ENCODE measurements at places on chromosomes 2 and 18.

DNA sequence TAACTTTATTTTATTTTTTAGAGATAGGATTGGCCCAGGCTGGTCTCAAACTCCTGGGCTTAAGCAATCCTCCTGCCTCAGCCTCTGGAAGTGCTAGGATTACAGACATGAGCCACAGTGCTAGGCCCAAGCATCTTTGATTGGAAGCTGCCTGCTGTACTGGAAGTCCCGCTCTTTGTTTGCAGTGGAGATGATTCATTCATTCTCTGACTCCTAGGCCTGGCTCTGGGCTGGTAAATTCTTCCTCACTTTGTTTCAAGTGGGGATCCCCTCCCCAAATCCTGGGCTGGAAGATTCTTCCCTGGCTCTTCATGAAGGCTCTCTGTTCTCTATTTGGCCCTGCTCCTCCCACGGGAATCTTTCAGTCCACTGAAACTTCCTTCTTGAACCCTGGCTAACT lies 81.9 kb downstream of the NEURL3 start:
- no peak for DNase-seq

- no peak for DNase-seq
These were observed 98.2 kb downstream of the ZBTB7C start for GRCh38 chr18:48310999-48311398.

- no peak for DNase-seq
These were observed 38.4 kb downstream of the ADCY3 start for GRCh38 chr2:24881623-24882022.

DNA sequence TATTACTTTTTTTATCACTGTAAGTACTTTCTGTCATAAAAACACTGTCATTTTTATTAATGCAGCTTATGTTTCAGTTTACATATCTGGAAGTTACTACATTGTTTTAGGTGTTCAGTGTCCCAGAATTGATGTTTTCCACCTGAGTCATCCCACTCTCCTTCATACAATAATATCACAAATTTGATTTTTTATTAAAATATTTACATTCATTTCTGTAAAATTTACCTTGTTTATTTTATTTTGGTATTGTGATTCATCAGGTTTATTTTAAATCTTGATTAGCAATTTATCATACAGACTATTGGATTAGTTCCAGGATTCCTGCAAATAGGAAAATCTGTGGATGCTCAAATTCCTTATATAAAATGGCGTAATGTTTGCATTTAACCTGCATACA lies 1662.9 kb downstream of the SUCLG1 start:
- DNase-seq: peak; percentile 10

- no peak for DNase-seq
These were observed 286.4 kb downstream of the CDH19 start for GRCh38 chr18:66317243-66318090.

DNA sequence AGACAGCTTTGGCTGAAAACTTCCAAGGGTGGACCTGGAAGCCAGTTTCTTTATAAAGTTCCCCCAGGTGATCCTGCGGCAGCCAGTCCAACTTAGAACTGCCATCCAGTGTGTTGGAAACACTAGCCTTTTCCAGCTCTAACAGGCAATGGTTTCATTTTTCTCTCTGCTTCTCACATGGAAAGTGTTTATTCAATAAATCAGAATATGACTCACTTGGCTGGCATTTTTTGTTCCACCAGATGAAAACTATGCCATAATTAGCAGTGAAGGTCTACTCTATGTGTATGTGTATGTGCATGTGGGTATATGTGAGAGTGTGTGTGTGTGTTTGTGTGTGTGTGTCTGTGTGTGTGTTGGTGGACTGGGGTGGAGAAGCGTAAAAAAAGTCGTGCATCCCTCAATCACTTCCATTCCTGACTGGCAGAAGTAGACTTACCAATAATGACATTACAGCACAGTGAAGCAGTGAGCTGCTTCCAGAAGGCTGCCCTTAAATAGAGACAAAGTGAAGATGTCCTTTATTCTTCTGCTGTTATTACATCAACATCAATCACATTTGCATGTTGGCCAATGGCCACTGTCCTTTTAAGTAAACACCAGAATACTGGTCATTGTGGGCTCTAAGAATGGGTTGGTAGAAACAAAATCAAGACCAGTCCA lies 90.9 kb upstream of the SETBP1 start:
- peak; percentile 74 for DNase-seq

DNA sequence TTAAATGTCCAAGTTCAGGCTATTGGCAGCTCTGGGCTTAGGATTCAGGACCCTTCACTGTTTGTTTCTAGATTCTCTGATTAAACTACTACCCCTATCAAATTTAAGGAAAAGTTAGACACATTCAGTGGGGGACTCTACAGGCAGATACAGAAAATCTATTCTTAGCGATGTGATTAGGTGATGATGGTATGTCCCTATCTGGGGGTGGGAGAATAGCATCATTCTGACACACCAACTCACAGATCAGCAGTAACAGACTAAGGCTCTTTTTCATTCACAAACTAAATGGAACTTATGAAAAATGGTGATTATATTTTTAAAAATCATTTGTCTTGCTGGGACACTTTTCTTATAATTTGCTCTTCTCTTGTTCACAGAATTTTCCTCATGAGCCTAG lies 232.9 kb upstream of the CDH2 start:
- no peak for DNase-seq

- no peak for DNase-seq
These were observed 57.3 kb upstream of the ALPP start for GRCh38 chr2:232321156-232321816.

- peak; percentile 79 for DNase-seq
These were observed at the start of gene C2orf68 for GRCh38 chr2:85611705-85612587. C2orf68 (minus strand) TSS chr2:85612066; CDS start chr2:85611984, 82 bp downstream.

DNA sequence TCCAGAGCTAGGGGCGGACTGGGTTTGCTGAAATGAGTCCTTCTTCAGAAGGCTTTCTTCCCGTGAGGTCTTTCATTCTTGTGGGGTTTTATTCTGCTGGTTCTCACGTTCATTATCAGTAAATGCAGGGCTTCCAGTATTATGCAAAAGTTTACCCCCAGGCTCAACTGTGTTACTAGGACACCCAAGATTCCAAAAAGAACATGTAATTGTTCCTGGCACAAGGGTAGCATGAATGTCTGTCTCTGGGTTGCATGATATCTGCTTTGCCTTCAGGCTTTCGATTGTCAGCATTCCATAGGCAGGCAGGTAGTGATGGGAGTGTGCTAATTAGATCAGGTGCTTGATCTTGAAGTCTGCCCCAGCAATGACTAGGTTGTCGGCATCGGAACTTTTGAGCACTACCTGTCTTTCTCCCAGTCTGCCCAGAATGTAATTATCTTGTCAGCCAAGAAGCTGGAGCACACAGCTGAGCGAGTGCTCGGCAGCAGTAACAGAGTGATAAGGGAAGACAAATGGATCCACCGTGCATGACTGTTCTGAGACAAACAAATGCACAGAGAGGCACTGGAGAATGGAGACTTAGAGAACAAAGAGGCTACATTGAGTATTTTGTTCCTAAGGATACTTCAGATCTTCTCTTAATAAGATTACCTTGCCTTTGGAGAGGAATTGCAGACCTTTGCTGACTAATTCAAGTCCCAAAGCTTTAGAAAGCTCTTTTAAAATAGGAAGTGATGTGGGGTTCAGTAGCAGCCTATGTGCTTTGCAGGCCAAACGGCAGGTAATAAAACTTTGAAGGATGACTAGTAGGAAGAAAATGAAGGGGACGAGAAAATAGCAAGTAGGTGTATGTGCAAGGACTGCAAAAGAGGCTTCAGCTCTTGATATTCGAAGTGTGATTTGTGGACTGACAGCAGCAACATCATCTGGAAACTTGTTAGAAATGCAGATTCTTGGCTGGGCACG lies 41.9 kb downstream of the ITGB6 start:
- no peak for DNase-seq

DNA sequence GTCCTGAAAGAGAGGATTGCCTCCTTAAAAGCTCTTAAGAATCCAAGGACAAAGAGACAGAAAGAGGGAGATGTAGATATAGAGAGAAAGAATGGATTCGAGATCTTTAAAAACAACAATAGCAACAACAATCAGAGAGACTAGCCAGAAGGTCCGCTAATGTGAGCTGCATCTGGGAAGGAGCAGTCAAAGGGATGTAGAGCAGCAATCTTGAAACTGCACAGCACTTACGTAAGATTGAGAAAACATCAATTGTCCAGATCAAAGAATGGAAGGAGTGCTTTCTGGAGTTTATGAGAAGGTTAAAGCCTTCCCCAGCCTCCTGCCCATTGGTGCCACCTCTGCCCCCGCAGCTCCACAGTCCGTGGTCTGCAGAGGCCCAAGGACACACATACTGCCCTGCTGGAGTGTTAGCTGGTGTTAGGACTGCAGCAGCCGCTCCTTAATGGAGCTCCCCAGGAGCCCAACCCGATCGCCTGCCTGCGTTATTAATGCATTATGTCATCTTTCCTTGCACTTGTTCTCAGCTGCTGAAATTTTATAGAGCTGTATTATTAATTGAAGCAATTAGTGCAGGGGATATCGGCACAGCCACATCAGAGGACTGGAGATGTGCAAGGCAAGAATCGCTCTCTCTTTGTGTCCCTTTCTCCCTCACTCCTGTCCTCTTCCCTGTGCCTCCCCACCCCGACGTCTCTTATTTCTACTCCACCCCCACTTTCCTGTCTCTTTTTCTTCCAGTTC lies 94.2 kb upstream of the STPG4 start:
- no peak for DNase-seq

DNA sequence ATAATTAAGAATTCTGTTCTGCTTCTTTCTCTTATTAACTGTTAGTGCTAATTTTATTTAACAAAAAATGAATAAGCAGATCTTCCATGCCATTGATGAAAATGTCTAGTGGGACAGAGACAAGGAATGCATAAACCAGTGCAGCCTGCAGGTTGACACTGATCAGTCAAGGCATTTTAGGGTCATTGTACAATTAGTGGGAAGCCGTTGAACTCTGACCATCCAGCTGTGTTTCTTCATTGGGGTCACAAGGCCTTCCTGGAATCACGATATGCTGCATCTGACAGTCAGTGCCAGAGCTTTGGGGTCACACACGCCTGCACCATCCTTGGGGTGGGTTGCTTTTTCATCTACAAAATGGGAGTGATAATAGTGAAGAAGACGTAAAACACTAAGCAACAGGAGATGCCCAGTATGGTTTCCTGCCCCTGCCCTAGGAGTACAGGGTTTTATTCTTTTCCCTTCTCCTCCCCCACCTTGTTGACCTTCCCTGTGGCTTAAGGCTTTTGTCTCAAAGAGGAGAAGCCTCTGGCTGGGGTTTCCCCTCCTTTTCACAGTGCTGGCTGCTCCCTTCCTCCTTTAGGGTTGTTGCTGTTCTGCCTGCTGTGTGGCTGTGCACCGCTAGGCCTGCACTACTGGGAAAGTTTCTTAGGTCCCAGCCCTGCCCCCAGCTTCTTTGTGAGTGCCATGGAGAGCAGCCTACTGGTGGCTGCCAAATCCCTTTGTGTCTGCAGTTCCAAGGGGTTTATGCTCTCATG lies 245.6 kb downstream of the TPGS2 start:
- no peak for DNase-seq

- no peak for DNase-seq
These were observed 37.9 kb upstream of the GPC1 start for GRCh38 chr2:240397542-240397916.

- DNase-seq: no peak
These were observed 136.1 kb downstream of the SMAD7 start for GRCh38 chr18:48814490-48815178.

DNA sequence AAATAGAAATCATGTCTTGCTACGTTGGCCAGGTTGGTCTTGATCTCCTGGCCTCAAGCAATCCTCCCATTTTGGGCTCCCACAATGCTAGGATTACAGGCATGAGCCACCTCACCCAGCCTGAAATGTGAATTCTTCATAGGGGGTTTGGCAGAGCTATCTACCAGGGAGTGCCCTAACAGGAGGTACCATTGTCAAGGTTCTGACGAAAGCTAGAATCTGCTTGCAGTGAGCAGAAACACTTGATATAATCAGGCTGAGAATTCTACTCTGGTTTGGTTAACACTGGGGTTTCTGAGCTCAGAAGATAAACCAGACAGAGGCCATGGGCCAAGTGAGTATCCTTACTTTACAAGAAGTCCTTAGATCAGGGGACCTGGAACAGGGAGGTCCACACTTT lies 7.2 kb upstream of the LAMA3 start:
- DNase-seq: no peak

DNA sequence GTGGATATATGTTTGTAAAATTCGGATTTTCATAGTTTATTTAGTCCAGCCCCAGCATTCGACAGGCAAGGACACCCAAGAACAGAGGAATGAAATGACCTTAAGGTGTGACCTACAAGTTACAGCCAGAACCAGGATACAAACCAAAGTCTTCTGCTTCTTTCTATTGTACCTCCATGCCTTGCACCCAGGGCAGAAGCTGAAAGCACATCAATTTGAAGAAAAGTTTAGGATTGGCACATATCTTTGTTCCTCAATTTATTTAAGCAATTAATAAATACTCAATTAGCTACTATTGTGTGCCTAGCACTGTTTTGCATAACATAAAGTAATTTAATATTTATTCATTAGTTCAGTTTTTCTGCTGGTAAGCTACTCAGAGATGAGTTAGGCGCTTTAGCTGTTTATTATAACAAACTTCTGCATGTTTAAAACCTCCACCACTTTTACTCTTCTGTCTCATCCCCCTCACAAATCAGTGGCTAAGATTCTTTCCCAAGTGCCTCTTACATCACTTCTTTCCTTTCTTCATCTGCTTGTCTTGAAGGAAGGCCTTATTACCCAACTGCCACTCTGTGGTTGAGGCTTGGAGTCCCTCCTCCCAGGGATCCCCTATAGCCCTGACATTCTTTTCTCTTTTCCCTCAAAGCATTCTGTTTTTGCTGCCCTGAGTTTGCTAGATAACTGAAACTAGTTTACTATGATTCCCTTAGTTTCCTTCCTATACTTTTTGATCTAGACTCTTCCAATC lies 37.1 kb upstream of the DARS1 start:
- no peak for DNase-seq

GRCh38 chr2:147031897-147032296 lies 812.9 kb upstream of the ACVR2A start:
- no peak for DNase-seq

DNA sequence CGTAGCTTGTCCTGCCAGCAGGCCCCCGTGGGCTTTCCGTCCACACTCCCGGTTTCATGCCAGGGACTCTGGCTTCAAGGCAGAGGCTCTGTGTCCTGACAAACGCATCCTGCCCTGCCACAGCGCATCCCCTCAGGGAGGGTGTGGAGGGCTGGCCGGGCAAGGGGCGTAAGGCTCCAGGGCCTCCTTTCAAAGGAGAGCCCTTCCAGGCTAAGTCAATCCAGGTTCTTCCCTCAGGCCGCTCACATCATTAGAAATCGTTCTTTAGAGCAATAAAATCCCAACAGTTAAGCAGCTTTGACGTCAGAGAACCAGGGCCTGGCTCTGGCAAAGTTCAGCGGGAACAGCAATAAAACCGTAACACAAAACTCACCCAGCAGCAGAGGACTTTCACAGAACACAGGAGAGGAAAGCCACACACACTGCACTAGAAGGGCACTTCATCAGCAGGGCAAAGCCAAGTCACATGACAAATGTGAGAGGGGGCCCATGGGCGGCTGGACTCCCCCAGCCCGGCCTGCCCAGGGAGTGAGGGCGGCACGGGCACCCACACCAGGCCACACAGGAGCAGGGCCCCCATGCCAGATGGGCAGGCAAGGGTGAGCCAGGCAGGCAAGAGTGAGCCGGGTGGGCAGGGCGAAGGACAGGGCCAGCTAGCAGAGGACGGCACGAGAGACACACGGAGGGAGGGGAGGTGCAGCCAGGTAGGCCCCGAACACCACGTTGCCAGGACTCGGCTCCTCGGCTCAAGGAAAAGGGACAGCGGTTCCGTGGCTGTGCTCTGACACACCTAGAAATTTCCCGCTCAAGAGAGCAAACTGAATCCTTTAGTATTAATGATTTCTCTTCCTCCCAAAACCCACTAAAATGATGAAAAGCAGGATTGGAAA lies 52.0 kb downstream of the HDAC4 start:
- no peak for DNase-seq

Data from A172 (cell line).